ENCODE measurements at places on chromosomes 7 and 10.

DNA sequence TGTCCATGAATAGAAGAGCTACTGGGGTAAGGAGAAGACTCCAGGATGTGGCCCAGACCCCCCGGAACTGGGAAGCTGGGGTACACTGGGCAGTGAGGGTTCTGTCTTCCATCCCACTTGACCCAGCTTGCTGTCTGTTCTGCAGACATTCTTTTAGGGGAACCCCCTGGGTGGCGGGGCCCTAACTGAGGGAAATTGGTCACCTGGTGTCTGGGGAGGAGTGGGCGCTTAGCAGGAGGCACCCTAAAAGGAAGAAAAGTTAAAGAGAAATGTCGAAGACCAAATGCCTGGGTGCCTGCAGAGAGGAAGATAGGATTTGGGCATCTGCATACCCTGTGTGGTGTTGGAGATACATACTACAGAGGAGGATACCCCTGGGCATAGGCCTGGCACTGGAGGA, 1.0 kb downstream of the AP1S1 start:
- no peak for DNase-seq

DNA sequence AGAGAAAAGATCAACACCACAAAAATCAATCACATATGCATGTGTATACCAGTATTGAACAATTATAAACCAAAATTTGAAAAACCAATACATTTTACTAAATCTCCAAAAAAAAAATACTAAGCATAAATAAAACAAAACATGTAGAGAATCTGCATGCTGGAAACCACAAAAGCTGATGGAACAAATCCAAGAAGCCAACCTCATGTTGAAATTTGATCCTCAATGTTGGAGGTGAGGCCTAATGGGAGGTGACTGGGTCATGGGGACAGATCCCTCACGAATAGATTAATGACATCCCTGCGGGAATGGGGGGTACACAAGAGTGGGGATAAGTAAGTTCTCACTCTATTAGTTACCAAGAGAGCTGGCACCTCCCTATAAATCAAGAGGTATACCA, 82.5 kb downstream of the OAT start:
- DNase-seq = no peak

DNA sequence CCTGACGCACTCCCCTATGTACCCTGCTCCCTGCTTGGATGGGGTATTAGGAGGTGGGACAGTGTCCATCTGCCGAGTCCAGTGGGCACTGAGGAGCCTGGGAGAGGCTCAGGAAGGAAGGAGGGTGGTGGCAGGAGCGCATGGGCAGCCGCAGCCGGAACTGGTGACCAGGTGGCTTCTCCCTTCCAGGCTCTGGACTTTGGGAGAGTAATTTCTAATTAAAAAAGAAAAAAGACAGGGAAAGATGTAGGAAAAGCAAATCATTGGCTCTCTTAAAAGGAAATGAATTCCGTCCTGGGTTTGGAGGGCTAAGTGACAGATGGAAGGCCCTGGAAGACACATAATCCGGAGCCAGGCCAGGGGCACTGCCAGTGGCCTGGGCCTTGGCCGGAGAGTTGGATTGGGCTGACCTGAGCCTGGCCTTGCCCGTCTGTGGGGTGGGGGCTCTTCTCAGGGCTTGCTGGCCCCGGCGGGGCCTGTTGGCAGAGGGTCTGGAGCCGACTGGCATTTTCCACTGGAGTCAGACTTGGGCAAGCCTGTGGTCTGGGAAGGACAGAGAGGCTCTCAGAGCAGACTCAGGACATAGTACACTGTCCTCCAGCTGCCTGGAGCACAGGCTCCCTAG, 63.0 kb downstream of the NEURL1 start:
- DNase-seq = no peak

DNA sequence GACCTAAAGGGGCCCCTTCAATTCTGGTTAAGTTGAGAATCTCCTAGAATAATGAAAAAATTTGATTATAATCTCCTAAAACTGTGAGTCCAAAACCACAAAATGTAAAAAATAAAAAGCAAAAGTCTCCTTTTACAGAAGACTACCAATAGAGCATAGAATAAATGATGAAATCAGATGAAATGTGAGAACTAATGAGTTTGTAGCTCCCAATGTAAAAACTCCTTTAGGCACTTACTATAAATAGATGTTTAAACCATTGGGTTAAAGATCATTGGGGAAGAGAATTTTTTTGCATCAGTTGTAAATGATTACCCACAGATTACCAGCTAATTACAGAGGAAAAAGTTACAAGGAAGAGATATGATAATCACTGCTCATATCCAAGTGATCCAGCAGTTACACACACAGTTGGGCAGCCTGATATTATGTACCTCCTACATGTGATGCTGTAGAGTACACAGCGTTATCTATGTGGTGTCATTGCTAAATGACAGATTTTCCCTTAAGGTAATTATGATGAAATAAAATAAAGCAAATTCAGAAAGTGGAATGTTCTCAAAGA, 282.7 kb upstream of the SEMA3D start:
- DNase-seq = no peak

DNA sequence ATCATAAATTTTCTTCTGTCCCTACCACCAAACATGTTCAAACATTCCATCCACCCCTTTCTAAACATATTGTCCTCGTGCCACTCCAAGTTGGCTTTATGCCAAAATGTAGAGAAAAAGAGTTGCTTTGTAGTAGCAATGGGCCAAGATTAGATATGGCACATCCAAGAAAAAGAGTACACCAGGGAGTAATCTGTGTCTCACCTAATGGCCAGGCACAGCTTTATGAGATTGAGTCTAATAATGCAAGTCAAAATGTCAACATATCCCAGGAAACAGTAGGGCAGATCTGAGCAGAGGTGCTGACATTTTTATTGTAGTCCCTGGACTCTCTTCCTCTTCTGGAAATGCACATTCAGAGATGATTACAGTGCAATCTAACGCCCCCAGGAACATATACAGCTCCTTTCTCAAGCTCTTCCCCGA, 5.7 kb upstream of the OR6V1 start:
- no peak for DNase-seq

- no peak for DNase-seq
These were observed 81.3 kb downstream of the NRCAM start for GRCh38 chr7:108374899-108375298.

DNA sequence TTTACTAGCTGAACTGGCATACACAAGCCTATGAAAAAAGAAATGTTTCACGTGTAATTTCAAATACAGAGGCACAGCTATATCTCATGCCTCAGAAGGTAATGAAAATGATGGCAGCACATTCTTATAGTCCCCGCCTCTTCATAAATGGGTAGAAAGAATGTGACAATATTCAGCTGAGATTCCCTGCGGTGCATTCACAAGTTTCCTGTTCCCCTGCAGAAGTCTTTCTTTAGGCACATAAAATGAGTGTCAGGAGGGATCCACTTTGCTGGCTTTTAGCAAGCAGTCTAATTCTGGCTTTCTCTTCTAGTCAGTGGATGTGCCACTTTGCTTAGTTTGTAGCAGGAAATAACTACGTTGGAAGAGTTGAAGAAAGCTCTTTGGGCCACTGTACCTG, 56.1 kb downstream of the DGKB start:
- DNase-seq = peak; percentile 34

- no peak for DNase-seq
These were observed 565.3 kb upstream of the GALNT17 start for GRCh38 chr7:70566671-70567070.

GRCh38 chr7:25831062-25831691, 320.8 kb upstream of the NFE2L3 start:
- no peak for DNase-seq

GRCh38 chr7:1779445-1779844, 109.4 kb downstream of the ELFN1 start:
- no peak for DNase-seq

- DNase-seq = no peak
These were observed 980.0 kb downstream of the DNAJB9 start for GRCh38 chr7:109549471-109550193.

DNA sequence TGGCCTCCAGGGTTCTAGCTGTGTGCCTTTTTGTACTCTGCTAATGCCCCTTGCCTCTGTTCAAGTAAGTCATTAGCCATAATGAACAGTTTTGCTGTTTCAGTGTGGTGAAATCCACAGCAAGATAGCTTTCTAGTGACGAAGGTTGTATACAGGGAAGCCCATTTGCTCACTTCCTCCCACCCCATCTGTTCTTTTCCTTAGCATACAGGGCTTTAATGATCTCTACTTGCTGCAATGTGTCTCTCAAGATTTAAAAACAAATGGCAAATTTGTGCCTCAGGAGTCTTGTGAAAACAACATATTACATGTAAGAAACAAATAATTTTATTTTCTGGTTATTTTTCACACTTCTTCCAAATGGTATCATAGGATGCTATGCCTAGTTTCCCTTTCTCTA, 243.2 kb downstream of the CDK14 start:
- DNase-seq = no peak

GRCh38 chr7:121329191-121330052, 622 bp downstream of the WNT16 start:
- DNase-seq = peak; percentile 69

DNA sequence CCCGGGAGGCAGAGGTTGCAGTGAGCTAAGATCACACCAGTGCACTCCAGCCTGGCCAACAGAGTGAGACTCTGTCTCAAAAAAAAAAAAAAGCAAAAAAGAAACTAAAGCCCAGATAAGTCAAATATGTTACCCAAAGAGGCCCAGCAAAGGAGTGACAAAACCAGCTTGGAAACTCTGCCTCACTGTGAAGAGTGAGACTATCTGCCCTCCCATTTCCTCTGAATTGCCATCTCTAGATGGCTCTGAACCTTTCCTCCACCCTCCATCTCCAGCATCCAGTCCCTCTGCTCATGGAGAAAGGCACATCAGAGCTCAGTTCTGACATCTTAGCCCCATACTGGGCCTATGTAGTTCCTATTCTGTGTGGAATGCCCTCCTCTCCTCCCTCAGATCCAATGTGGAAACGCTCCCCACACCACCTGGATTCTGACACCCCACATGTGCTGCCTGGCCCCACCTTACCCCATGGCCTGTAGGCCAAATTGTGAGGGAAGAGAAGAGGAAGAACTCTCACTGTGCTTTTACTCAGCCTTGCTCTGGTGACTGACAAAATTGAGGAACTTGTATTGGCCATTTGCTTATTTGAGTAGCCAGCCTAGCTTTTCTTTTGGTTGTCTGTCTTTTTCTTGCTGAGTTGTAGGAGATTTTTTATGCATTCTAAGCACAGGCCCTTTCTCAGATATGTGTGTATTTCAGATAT, 18.0 kb upstream of the NUDCD3 start:
- no peak for DNase-seq

DNA sequence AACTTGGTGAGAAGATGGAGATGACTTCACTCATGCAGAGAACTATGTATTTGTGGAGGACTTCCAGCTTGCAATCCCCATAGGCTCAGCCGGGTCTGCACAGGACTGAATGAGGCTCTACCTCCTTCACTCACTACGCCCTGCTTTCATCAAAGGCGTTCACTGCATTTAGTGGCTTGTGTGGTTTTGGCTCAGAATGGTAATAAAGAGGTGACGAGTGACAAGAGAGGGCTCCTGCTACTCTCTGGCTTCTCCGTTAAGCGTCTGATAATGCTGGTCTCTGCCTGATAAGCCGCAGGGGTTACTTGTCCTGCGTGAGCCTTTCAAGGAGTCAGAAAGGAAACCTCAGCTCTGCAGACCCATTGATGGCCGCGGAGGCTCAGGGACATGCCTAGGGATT, 343.4 kb downstream of the PRPF18 start:
- DNase-seq = no peak

Data from iPS-NIHi11 (cell line).